ENCODE measurements at places on chromosomes 2 and 18.
A peak's percentile ranks its signal among the peaks of the same experiment; 100 is the strongest.

DNA sequence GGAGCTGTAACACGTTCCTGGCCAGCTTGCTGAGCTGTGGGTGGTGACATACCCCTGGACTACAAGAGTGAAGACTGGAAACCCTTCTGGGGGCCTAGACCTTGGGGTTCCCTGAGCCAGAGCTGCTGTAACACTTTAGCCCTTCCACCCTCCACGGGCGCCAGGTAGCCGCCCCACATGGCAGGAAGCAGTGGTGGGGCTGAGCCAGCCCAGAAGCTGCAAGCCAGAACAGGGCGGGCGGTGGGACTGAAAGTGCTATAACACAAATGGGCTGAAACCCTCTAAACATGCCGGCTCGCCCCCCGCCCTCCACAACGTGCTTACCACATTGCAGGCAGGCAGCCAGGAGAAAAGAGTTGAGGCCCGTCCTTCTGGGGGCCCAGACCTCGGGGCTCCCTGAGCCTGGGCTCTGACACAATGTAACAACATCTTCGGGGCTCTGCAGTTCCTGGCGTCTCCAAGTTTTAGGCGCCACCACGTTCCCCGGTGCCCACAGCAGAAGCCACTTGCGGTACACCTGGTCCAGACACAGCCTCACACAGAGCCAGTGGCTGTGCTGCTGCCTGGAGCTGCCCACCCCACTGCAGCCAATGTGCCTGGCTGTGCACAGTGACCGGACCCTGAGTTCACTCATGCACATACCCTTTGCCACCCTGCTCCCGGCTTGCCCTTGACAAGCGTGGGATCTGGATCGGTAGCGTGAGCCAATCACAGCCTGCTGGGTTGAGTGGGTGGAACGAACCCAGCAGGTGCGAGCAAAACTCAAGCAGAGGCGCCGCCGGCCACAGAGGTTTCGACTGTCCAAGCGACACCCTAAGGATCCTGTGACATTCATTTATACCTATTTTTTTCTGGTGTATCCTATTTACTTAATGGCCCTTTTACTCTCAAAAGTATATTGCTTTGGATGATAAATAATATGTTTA, 127.4 kb upstream of the FHL2 start:
- DNase-seq = no peak

DNA sequence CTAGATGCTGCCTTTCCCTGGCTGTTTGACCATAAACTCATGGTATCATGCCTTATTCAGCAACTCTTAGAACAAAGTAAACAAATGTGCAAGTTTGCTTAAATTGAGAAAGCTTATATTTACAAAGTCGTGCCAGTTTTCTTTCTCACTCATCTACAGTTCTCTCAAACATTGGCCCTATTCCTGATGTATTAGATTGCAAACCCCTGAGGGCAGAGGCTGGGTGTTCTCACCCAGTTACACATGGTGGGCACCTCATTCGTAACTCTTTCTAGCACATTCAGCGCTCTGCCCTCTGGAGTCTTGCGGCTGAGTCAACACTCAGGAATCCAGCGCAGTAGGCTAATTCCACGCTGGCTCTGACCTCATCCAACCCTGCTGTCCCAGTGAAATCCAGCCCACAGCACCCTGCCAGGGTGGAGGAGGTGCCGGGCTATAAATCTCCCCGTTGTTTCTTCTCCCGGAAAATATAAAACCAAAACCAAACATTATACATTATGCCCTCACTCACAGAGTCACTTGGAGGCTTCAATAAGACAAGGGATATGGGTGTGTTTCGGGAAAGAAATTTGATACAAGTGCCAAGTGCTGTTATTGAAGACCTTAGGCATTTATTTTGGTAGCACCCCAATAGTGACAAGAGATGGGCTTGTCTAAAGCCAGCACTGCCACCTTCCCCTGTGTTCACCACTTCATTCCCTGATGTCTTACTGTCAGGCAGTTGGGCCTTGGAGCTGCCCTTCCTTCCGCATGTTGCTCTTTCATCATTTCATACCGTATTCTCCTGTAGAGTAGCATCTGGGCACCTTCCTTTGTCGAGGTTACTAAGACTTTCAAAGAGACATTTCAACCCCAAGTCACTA, 287.4 kb downstream of the PRKCE start:
- no peak for DNase-seq

DNA sequence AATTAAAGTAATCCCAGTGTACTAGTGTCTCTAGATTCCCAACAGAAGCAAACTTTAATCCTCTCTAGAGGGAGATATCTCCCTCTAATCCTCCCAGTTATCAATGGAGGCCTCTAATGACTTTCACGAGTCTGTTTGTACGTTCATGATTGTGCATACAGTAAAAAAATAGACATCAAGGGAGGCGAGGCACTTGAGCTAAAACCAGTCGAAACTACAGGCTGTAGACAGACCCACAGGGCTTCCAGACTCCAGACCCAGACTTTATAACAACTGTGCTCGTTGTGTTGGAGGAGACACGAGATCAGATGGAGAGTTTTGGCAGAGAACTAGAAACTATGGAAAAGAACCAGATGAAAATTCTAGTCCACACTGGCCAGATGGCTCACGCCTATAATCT, 7.0 kb downstream of the DGKD start:
- no peak for DNase-seq

GRCh38 chr2:172374318-172375240, 52.8 kb upstream of the ITGA6 start:
- no peak for DNase-seq

GRCh38 chr2:42076357-42077225, 28.8 kb downstream of the PKDCC start:
- DNase-seq = no peak

DNA sequence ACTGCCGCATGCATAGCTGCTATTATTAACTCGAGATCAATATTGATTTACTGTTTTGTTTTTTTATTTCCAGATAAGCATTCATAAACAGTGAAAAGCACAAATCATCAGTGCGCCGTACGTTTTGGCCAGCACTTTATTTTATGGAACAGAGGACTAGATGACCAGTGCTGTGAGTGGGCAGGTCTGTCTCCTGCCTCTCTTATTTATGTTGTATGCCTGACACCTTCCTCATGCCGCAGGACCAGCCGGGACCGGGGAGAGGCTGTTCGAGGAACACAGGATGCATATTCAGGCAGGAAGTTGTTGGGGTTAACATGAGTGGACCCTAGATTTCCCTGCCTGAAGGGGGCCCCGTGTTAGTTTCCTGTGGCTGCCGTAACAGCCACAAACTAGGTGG, 72.6 kb downstream of the AGAP1 start:
- DNase-seq = no peak

- peak; percentile 33 for DNase-seq
Measured at GRCh38 chr2:27441958-27442919, at the start of gene KRTCAP3. KRTCAP3 (plus strand) TSS chr2:27442381; CDS start chr2:27442413, 32 bp downstream.

Data from stimulated activated naive CD8-positive, alpha-beta T cell treated with anti-CD3 and anti-CD28 coated beads, Interleukin-15, Interleukin-2, amounts not matched to agents 100 U/mL and 50 U/mL, for 24 hours (primary cell).